ENCODE measurements at places on chromosomes 5 and 9. TPM values are rescaled to one million over a fixed set of nuclear protein-coding genes. Genes with fewer than 3 reads are reported as not detected.

PTGDS gene
- not detected for total RNA-seq

SLC46A2 gene
- not detected for total RNA-seq

MOB3B gene
- 0.68 TPM for total RNA-seq

TLX3 gene
- total RNA-seq, result not detected

CCL27 gene
- 0.34 TPM for total RNA-seq
